ENCODE measurements at places on chromosomes 11 and 22.

GRCh38 chr11:59719556-59719955 is 5.9 kb upstream of the OR10V1 start:
- no peak for DNase-seq

- peak; percentile 83 for DNase-seq
Observed at GRCh38 chr22:36329254-36330078, 58.3 kb downstream of the MYH9 start.

GRCh38 chr22:50224071-50224470 is 20.8 kb downstream of the TUBGCP6 start:
- no peak for DNase-seq

DNA sequence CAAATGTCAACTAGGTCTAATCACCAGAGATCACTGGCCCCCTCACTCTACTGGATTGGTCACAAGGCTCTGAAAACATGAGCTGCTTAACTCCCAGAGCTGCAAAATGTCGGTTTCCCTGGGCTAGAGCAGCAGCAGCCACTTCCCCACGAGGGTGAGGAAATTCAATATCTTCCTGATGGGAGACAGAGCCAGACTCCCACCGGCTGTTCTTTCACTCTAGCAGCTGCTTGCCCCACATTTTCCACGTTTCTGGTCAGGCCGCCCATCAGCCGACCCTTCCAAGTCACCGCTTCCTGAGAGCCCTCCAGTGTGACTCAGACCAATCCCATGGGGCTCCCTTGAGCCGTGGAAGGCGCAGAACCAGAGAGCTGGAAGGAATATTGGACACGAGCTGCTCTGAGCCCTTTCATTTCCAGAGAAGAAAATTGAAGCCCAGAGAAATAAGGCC is 227.0 kb downstream of the ADAMTS15 start:
- DNase-seq: no peak

GRCh38 chr11:71228961-71229360 is 23.4 kb downstream of the SHANK2 start:
- no peak for DNase-seq

- no peak for DNase-seq
Observed at GRCh38 chr11:1112351-1113191, 37.9 kb downstream of the MUC2 start.

DNA sequence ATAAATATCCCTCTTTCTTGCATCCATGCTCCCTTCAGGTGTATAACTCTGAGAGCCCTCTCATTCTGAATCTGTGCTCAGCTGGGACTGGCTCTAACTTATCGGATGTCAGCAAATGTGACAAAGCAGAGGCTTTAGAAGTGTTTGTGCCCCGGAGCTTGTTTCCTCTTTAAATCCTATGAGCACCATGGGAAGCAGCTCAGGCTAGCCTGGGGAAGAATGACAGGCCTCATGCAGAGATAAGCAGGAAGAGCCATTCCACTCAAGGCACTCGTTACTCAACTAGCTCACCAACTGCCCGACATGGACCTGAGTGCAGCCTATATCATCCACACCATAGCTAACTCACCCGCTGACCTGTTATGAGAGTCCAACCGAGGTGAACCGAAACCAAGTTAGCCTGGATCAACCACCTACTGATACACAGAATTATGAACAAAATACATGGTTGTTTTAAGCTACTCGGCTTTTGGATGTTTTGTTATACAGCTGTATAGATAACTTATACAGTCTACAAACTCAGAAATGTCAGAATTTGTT is 990.7 kb downstream of the NTM start:
- no peak for DNase-seq

DNA sequence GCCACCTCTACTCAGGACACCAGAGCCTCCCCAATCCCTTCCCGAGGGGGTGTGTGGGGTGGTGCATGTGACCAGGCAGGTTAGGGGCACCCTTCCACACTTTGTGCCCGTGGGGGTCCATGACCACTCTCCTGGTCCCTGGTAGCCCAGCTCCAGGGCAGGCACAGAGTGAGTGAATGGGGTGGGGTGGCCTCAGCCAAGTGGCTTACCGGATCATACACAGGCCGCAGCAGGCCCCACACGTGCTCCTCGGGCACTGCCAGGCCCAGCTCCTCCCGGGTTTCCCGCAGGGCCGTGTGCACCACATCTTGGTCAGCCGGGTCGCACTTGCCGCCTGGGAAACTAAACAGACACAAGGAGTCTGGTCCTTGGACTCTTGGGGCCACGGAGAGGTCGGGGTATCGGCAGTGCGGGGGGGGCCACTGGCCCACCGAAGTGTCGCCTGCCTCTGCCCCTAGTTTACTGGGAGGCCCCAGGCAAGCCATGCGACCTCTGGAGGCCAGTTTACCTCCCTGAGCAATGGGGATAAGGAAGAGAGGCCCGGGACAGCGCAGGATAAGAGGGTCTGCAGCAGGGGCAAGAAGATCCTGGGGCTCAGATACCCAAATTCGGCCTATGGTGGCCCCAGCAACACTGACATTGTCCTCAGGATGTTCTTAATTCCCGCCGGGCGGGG is 889 bp downstream of the NUDT8 start:
- DNase-seq: no peak

DNA sequence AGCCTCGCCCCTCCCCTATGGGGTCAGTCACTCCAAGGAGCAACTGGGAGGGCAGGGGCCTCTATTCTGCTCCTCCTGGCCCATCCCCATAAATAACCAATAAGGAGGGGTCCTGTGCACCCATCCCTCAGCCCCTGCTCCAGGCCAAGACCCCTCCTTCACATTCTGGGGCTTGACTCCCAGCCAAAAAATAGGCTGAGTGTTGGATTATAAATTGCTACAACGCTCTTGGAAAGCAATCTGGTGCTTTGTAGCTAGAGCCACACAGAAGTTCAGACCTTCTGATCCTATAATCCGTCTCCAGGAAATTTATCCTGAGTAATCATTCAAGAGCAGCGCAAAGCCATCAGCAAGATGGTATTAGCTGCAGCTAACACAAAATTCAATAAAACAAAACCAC is 42.5 kb downstream of the ABCC8 start:
- DNase-seq: no peak

GRCh38 chr11:38446336-38446735 is 1848.3 kb upstream of the RAG2 start:
- no peak for DNase-seq

GRCh38 chr11:71498091-71498490 is 29.0 kb upstream of the KRTAP5-7 start:
- no peak for DNase-seq

DNA sequence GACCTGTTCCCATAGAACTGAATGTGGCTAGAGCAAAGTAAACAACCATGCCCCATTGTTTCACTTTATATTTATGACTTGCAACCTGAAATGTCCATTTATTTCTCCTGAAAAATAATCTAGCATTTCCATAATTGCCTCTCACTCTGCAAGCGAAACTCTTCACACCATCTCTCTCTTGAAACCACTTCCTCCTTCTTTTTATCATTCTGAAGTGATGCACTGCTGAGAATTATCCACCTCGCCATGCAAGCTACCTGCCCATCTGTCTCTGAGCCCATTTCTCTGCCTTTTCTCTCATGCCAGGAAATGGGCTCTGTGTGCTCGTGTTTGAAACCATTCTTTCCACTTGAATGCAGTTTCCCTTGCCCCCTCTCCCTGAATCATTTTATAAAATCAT is 13.5 kb downstream of the MRGPRX3 start:
- no peak for DNase-seq

GRCh38 chr11:32358729-32359128 is 76.6 kb downstream of the WT1 start:
- DNase-seq: no peak

GRCh38 chr22:49208004-49208402 is 619.7 kb downstream of the BRD1 start:
- DNase-seq: no peak

DNA sequence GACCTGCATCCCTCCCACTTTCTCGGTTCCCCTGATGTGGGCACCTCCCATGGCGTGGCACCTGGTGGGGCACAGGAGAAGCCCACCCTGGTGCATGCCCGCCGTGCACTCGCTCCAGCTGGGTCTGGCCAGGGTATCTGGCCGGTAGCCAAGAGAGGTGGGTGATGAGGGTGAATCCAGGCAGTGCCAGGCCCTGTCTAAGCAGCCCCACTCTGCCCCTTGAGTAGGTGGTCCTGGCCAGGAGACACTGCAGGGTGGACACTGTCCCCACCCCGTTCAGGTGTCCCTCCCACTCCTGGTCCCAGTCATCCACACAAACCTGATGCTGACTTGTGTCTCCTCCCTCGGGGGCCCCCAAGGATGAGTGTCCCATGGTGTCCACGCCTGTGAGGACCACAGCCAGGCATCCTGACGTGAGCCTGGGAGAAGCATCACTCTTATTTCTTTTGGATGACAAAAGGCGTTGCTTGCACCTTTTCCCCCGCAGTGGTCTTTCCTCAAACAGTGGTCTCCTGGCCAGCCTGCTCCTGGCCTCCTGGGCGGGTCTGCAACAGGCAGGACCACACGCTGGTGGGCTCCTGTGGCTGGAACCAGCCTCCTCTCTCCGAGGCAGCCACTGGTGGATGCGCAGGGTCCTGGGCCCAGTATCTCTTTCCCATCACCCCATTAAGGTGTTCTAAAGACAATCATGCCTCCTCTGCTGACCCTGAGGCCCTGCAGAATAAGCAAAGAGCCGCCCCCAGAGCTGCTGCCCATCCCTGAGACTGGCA is 922.3 kb downstream of the BRD1 start:
- no peak for DNase-seq

- DNase-seq: no peak
Observed at GRCh38 chr11:71383461-71383860, 64.7 kb downstream of the DHCR7 start.

DNA sequence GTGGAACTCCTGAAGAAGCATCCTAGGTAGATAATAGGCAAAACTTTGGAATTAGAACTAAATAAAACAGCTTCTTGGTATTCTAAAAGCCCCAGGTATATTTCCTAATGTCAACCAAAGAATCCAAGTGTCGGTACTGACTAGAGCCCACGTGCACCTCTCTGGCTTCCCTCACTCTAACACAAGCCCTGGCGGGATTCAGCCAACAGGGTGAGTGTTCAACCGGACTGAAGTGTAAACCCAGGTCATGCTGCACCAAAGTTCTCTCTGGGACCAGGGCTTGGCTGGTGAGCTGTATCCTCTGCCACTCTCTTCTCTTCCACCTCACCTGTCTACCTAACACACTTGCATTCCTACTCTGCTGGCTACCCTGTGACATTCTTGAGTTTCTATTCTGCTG is 40.1 kb downstream of the USP28 start:
- DNase-seq: no peak

GRCh38 chr11:128553662-128554362 is 33.5 kb downstream of the ETS1 start:
- DNase-seq: no peak

DNA sequence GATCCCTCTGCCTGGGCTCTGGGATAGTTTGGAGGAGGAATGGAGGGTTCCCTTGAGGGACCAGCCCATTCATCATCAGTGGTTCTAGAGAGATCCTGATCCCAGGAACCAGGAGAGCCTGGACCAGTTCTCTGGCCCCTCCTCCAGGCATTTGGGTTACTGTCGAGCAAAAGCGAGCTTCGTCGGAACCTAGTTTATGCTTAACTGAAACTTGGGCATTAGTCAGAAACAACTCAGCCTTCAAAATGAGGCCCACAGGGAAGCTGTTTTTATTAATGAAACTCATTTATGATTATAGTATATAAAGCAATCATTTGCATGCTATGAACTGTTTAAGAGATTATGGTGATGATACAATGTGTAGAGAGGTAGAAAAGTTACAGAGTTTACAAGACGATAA is 61.4 kb downstream of the LIF start:
- DNase-seq: peak; percentile 38

DNA sequence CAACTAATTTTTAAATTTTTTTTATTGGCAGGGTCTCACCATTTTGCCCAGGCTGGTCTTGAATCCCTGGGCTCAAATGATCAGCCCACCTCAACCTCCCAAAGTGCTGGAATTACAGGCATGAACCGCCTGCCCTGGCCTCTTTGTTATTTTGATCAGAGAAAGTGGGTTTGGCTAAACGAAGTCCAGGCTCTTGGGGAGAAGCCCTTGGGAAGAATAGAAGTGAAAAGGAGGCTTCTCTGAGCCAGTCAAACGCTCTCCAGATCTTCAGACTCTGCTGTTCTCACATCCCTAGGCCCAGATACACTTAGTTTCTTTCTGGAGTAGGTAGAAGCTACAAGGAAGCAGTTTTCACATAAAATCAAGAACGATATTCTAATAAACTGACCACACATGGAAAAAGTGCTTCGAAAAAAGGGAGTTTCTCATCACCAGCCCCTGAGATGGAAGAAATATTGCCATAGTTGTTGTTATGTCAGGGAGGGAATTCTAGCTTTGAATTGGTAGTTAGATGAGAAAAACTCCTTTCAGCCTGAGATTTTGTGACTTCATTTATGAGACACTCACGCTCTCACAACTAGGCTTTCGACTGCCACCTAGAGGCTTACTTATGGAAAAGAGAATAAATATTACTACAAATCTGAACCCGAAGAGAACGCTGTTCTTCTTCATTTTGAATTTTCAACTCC is 41.7 kb upstream of the AQP11 start:
- peak; percentile 28 for DNase-seq

GRCh38 chr11:109547356-109548027 is 125.5 kb downstream of the C11orf87 start:
- no peak for DNase-seq

DNA sequence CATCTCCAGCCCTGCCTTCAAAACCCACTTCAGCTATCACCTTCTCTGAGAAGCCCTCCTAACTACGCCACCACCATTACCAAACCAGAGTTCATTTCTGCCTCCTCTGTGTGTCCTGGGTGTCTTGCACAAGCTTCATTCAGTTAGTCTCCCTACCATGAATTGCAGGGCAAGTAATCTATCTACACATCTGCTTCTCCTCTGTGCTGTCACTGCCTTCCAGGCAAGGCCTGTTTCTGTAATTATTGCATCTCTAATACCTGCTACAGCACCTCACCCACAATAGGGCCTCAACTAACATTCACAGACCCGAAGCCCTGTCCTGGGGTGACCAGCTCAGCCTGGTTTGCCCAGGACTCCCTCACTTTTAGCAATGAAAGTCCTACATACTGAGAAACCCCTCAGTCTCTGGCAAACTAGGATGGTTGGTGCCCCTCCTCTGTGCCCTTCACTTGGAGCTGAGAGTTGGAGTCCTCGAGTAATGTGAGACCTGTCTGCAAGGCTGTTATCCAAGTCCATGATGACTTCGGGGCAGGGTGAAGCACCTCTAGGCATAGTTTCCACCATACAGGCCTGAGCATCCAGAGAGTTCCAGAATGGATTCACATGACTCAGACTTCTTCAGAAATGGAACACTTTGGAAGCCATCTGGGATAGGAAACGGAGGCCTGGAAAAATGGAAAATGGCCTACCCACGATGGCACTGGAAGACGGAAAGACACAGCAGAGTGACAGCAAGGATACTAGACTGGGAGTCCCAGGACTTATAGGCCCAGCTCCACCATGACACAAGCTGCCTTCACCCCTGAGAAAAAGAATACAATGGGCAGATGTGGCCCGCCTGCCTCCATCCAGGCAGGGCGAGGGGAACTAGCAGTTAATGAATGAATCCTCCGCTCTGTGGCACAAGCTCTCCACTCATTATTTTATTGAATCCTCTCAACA is 269.3 kb downstream of the BUD13 start:
- no peak for DNase-seq
